ENCODE measurements at places on chromosomes 3 and 15. TPM values are rescaled to one million over a fixed set of nuclear protein-coding genes. Genes with fewer than 3 reads are reported as not detected.

- DNase-seq = no peak
These were observed 105.1 kb upstream of the SLCO2A1 start for GRCh38 chr3:134134698-134135415.

GRCh38 chr15:34729056-34729455 lies 25.7 kb downstream of the GJD2 start:
- no peak for DNase-seq

GRCh38 chr3:16089521-16089920 lies 85.0 kb upstream of the GALNT15 start:
- DNase-seq = no peak

CPNE9 gene
- total RNA-seq = 0.80 TPM

TERC gene
- total RNA-seq = 204 TPM
